ENCODE measurements at places on chromosomes 13 and 19.

- peak overlapping the region; percentile 33 for H3K4me3 ChIP-seq
- peaks cover 28% of the 10 kb centered on the region for H3K4me1 ChIP-seq
- H3K27me3 ChIP-seq = peaks cover 22% of the 10 kb centered on the region
- H3K27ac ChIP-seq = no peak overlapping the region
- DNase-seq = no peak
These were observed 1.7 kb upstream of the ZNF507 start for GRCh38 chr19:32343550-32344262.

GRCh38 chr13:97726664-97727280 is 226.7 kb upstream of the IPO5 start:
- no peak overlapping the region for H3K27ac ChIP-seq
- H3K4me1 ChIP-seq = no peaks in the 10 kb centered on the region

DNA sequence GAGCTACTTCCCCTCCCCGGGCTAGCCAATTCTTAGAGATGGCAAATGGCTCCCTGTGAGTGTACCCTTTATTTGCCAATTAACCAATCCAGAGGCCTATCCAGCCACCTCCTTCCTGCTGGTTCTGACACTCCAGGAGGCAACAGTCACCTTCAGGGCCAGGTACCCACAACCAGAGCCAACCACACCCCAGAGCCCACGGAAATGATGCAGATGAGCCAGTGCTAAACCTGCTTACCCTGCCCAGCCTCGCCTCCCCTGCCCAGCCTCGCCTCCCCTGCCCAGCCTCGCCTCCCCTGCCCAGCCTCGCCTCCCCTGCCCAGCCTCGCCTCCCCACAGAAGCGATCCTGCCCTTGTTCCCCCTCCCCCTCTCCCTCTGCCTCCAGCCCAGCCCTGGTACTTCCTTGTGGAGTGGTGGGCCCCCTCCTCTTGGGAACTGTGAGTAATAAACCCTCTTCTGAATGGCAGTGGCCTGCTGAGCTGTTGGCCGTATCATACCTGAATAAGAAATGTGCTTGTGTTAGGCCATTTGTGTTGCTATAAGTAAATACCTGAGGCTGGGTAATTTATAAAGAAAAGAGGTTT is 173.8 kb upstream of the RNF113B start:
- no peaks in the 10 kb centered on the region for H3K4me1 ChIP-seq
- no peaks in the 10 kb centered on the region for H3K27me3 ChIP-seq
- DNase-seq = no peak

GRCh38 chr19:45467456-45468158 is at the start of gene FOSB:
FOSB (plus strand) TSS chr19:45467996; CDS start chr19:45468587, 591 bp downstream.
- peaks cover 84% of the 10 kb centered on the region for H3K27me3 ChIP-seq
- peak within 1 kb of the TSS; percentile 88 for H3K4me3 ChIP-seq
- peak; percentile 95 for DNase-seq
- no peaks in the 10 kb centered on the region for H3K36me3 ChIP-seq
- H3K27ac ChIP-seq = peak within 1 kb of the TSS; percentile 93
- peaks cover 36% of the 10 kb centered on the region for H3K4me1 ChIP-seq

- no peak overlapping the region for H3K4me3 ChIP-seq
- H3K27me3 ChIP-seq = no peaks in the 10 kb centered on the region
- no peaks in the 10 kb centered on the region for H3K36me3 ChIP-seq
- H3K27ac ChIP-seq = no peak overlapping the region
- no peak for DNase-seq
- no peaks in the 10 kb centered on the region for H3K4me1 ChIP-seq
These were observed 1584.2 kb upstream of the SLC10A2 start for GRCh38 chr13:104650431-104650830.

- H3K4me3 ChIP-seq = no peak overlapping the region
- DNase-seq = no peak
- no peaks in the 10 kb centered on the region for H3K36me3 ChIP-seq
- H3K4me1 ChIP-seq = no peaks in the 10 kb centered on the region
- H3K27ac ChIP-seq = no peak overlapping the region
These were observed 800.4 kb downstream of the DIAPH3 start for GRCh38 chr13:59363313-59363712.

DNA sequence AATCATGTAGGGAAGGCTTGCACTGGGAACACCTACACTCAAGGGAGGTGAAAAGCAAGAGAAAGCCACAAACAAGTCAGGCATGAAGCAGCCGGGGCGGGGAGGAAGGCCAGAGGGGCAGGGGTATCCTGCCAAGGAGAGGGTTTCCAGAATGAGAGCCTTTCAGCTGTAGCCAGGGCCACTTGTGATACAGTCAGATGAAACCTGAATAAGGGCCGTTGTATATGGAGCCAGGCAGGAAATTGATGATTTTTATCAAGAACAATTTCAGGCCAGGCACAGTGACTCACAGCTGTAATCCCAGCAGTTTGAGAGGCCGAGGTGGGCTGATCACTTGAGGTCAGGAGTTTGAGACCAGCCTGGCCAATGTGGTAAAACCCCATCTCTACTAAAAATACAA is 4.4 kb downstream of the TRPM4 start:
- H3K36me3 ChIP-seq = no peaks in the 10 kb centered on the region
- no peak overlapping the region for H3K27ac ChIP-seq
- H3K4me3 ChIP-seq = no peak overlapping the region
- DNase-seq = no peak

- H3K4me3 ChIP-seq = no peak overlapping the region
- peak; percentile 82 for DNase-seq
- peaks cover 69% of the 10 kb centered on the region for H3K36me3 ChIP-seq
- H3K27ac ChIP-seq = no peak overlapping the region
- H3K4me1 ChIP-seq = no peaks in the 10 kb centered on the region
These were observed 32.0 kb upstream of the EPHX3 start for GRCh38 chr19:15264061-15264932.

GRCh38 chr13:110583178-110583865 is 21.8 kb upstream of the RAB20 start:
- peaks cover 25% of the 10 kb centered on the region for H3K27me3 ChIP-seq
- H3K4me1 ChIP-seq = no peaks in the 10 kb centered on the region
- no peaks in the 10 kb centered on the region for H3K36me3 ChIP-seq

DNA sequence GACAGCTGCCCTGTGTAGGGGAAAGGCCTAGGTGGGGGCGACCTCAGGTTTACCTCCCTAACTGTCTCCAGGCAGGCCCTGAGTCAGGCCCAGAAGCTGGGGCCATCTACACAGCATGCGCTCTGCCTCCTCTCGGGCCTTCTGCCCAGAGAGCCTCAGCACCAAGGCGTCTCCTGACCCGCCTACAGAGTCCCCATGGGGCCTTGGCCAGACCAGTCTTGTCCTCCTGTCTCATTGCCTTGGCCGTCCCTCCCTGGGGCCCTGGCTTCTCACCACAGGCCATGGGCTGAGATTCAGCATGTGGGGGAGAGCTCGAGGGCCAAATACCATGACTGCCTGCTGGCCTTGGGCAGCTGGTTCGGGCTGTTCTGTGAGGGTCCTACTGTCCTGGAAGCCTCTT is 59.0 kb downstream of the SMARCA4 start:
- no peak overlapping the region for H3K4me3 ChIP-seq
- DNase-seq = no peak
- no peak overlapping the region for H3K27ac ChIP-seq

DNA sequence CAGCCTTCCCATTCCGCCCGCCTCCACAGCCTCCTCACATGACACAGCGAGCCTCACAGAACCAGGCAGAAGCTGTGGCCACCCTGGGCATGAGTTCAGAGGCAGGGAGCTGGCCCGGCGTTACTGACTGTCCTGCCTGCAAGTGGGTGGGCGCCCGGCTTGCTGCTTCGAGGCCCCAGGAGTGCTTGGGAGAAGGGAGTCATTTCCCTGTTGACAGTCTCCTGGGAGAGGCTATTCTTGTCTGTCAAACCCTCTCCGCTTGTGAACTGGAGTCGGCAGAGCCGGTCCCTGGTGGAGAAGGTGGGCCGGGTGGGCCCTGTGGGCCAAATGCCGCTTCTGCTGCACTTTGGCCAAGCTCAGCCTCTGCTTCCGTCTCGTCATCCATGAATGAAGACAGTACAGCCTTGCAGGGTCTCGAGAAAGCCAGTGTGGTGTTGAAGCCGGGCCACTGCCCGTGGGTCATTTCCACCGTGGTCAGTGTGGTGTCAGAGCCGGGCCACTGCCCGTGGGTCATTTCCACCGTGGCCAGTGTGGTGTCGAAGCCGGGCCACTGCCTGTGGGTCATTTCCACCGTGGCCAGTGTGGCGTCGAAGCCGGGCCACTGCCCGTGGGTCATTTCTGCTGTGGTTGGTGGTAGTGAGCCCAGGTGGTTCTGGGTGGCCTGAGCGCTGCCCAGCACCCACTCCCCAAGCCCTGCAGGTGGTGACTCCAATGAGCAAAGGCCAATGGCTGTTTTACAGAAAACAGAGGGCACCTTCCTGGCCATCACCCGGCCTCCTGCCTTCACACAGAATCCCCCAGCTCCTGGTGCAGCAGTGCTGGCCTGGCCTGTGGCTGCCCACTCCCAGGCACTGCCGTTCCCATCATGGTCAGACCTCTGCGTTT is 13.5 kb upstream of the F7 start:
- no peak overlapping the region for H3K27ac ChIP-seq
- H3K27me3 ChIP-seq = no peaks in the 10 kb centered on the region
- no peak for DNase-seq
- H3K36me3 ChIP-seq = no peaks in the 10 kb centered on the region

GRCh38 chr13:30371649-30372265 is 50.5 kb upstream of the UBE2L5 start:
- H3K27ac ChIP-seq = peak overlapping the region; percentile 98
- H3K4me1 ChIP-seq = peaks cover 79% of the 10 kb centered on the region
- H3K27me3 ChIP-seq = no peaks in the 10 kb centered on the region
- H3K4me3 ChIP-seq = peak overlapping the region; percentile 55
- H3K36me3 ChIP-seq = peaks cover 52% of the 10 kb centered on the region
- peak; percentile 84 for DNase-seq

DNA sequence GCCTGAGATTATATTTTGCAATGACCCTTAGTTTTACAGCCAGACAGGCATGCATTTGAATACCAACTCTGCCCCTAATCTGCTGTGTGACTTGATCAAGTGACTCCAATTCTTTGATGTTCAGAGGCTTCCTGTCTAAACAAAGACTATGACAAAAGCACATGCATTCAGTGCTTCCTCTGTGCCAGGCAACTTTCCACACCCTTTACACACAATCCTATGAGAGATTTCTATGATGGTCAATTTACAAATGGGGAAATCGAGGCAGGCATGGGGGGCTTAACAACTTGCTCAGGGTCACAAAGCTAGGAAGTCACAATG is 3.7 kb upstream of the LYPD3 start:
- peak overlapping the region; percentile 61 for H3K27ac ChIP-seq
- peak; percentile 35 for DNase-seq
- H3K4me1 ChIP-seq = peaks cover 65% of the 10 kb centered on the region
- H3K4me3 ChIP-seq = no peak overlapping the region
- no peaks in the 10 kb centered on the region for H3K36me3 ChIP-seq

DNA sequence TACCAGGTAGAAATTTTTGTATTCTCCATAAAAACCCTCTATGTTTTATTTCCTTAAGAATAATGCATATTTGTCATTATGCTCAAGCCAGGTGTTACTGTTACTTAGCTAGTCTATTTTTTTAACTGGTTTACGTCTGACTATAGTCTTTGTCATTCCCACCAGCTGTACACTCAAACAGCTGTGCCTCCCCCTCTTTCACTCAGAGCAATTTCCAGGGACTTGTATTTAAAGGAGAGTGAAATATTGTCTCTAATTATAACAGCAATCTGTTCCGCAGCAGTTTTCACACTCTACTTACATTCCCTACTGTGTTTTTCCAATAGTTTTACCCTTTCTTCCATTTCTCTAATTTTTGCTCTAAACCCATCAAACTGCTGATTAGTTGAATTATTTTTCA is 813.6 kb upstream of the MIR17HG start:
- no peaks in the 10 kb centered on the region for H3K4me1 ChIP-seq
- no peaks in the 10 kb centered on the region for H3K27me3 ChIP-seq
- no peaks in the 10 kb centered on the region for H3K36me3 ChIP-seq
- H3K27ac ChIP-seq = no peak overlapping the region
- no peak overlapping the region for H3K4me3 ChIP-seq

DNA sequence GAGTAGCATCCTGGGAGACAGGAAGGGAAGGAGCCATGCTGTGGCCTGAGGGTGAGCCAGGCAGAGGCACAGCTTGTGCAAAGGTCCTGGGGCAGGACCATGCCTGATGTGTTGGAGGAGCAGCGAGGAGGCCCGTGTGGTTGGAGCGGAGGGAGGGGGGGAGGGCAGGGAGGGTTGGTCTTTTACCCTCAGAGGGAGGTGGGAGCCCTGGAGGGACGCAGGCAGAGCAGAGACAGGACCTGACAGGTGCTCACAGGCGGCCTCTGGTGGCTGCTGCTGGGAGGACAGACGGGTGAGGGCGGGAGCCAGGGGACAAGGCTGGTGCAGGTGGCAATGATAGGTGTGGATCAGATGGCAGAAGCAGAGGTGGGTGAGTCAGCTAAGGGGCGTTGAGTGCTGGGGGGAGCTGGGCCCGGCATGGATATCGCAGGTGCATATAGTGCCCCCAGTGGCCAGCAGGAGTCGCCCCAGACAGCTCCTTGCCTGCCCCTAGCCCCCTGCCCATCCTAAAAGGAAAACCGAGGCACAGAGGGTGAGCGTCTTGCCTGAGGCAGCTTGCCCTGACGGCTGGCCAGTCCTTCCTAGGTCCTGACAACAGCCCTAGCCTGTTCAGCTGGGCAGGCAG is 9.8 kb upstream of the GNA15 start:
- H3K27me3 ChIP-seq = peaks cover 23% of the 10 kb centered on the region
- DNase-seq = peak; percentile 76
- no peak overlapping the region for H3K27ac ChIP-seq
- peaks cover 13% of the 10 kb centered on the region for H3K4me1 ChIP-seq

GRCh38 chr13:68023838-68024581 is 793.9 kb upstream of the PCDH9 start:
- no peaks in the 10 kb centered on the region for H3K36me3 ChIP-seq
- no peak overlapping the region for H3K27ac ChIP-seq
- no peak overlapping the region for H3K4me3 ChIP-seq
- no peaks in the 10 kb centered on the region for H3K27me3 ChIP-seq

- H3K4me1 ChIP-seq = peaks cover 5% of the 10 kb centered on the region
- H3K4me3 ChIP-seq = no peak overlapping the region
- peaks cover 68% of the 10 kb centered on the region for H3K36me3 ChIP-seq
- no peaks in the 10 kb centered on the region for H3K27me3 ChIP-seq
These were observed 12.9 kb downstream of the ZNF507 start for GRCh38 chr19:32358321-32358720.

GRCh38 chr13:46170687-46171086 is 11.3 kb downstream of the LCP1 start:
- peaks cover 97% of the 10 kb centered on the region for H3K4me1 ChIP-seq
- peaks cover 80% of the 10 kb centered on the region for H3K36me3 ChIP-seq
- DNase-seq = peak; percentile 52
- H3K4me3 ChIP-seq = peak overlapping the region; percentile 51
- peak overlapping the region; percentile 96 for H3K27ac ChIP-seq

- DNase-seq = peak; percentile 54
- H3K27me3 ChIP-seq = peaks cover 59% of the 10 kb centered on the region
- peaks cover 16% of the 10 kb centered on the region for H3K4me1 ChIP-seq
- H3K4me3 ChIP-seq = no peak overlapping the region
- H3K27ac ChIP-seq = no peak overlapping the region
- H3K36me3 ChIP-seq = no peaks in the 10 kb centered on the region
These were observed 8.3 kb upstream of the CDC42EP5 start for GRCh38 chr19:54481326-54481930.

DNA sequence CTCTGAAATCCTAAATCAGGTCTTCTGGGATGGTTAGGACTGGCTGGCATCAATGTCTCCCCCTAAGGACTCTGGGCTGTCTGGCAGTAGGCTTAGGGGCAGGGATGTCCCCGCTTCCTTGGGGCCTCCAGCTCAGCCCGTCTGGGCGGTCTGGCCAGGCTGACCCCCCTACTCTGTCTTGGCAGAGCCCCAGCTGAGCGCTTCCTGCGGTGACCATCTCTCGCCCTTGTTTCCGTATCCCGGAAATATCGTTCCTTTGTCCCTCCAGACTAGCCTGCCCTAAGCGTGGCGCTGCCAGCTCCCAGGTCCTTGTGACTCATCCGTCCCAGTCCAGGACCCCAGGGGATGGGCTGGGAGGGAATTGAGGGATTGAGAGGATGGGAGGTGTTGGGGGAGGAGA is 11.3 kb downstream of the GTPBP3 start:
- H3K4me3 ChIP-seq = no peak overlapping the region
- no peak for DNase-seq
- peaks cover 54% of the 10 kb centered on the region for H3K27me3 ChIP-seq
- peaks cover 2% of the 10 kb centered on the region for H3K36me3 ChIP-seq
